Heart left ventricle (tissue), 16 donors: ENCODE measurements at places on chromosomes 16 and 17. TPM values are rescaled to one million over a fixed set of nuclear protein-coding genes. Genes with fewer than 3 reads are reported as not detected.

MBTD1 gene
- 3.4 TPM for total RNA-seq

NUBP1 gene
- 50.9 TPM for total RNA-seq

TMEM114 gene
- total RNA-seq: not detected

KRTAP16-1 gene
- total RNA-seq: not detected

SEZ6L2 gene
- 0.16 TPM for total RNA-seq

PABPN1L gene
- total RNA-seq: not detected

DNA sequence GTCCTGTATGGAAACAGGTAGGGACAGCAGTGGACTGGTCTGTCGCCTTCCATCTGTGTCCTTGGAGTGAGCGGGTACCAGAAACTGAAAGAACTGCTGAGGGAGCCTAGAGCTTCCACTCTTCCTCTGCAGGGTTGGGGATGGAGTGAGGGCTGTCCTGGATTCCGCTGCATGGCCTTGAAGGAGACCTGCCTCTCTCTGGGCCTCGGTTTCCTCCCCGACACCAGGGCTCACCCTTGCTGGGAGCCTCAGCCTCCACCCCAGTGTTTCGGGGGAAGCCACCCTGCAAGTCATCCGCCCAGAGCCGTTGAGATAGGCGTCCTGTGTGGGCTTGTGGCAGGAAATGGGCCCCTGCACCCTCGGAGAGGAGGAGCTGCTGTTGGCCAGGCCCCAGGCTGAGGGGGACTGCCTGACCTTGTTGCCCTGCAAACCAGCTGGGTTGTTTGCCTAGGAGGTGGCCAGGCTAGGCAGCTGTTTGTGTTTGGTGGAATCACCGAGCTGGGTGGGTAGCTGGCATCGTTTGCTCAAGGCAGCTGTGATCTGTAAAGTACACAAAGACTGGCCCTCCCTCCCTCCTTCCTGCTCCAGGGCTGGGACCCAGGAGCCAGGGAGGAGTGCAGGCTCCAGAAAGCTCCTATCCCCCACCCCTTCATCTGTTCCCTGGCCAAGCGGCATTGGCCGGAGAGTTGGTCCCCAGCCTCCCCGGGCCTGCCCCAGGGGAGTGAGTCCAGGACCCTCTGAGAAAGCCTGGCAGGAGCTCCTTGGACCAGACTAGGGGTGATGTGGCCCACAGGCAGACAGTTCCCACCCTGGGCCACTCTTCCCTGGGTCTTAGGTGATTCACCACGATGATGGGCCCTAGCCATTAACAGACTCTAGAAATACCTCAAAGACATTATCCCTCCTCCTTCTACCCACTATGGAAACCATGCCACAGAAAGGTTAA, 1.3 kb downstream of the RAB37 start:
- no peaks in the 10 kb centered on the region for H3K36me3 ChIP-seq
- H3K4me3 ChIP-seq: peak overlapping the region; percentile 59

GRCh38 chr16:15990902-15991301, 41.5 kb downstream of the ABCC1 start:
- H3K27me3 ChIP-seq: no peaks in the 10 kb centered on the region
- no peak overlapping the region for H3K4me3 ChIP-seq
- H3K36me3 ChIP-seq: no peaks in the 10 kb centered on the region
- H3K27ac ChIP-seq: no peak overlapping the region
- DNase-seq: no peak
- peaks cover 22% of the 10 kb centered on the region for H3K4me1 ChIP-seq

DNA sequence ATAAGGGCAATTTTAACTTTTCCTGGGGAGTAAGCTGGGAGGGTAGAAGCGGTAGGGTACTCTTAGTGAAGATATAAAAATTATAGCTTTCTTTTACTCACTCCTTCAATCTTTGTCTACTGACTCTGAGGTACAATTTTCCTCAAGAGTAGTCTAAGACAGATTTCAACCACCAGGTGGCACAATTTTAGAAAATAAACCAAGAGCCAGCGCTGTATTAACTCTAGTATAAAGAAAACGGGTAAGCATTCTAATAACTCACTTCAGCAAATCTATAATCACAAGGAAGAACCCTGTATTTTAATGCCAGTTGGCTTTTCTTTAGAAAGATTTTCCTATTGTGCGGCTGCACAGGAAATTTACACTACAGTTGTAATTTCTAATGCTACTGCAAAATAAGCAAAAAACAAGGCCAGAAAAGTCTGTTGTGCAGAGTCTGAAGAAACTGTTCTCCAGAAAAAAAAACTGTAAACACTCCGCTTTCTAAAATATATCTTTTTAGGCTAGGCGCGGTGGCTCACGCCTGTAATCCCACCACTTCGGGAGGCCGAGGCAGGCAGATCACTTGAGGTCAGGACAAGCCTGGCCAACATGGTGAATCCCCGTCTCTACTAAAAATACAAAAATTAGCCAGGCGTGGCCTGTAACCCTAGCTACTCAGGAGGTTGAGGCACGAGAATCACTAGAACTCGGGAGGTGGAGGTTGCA, 1.9 kb downstream of the CMC2 start:
- no peak for DNase-seq
- peak overlapping the region; percentile 99 for H3K27ac ChIP-seq
- peak overlapping the region; percentile 98 for H3K4me3 ChIP-seq
- peaks cover 38% of the 10 kb centered on the region for H3K4me1 ChIP-seq

GRCh38 chr16:57669476-57670162, 1.5 kb downstream of the ADGRG3 start:
- DNase-seq: no peak
- H3K4me3 ChIP-seq: no peak overlapping the region
- H3K27me3 ChIP-seq: peaks cover 4% of the 10 kb centered on the region
- H3K4me1 ChIP-seq: peaks cover 17% of the 10 kb centered on the region
- no peak overlapping the region for H3K27ac ChIP-seq

GRCh38 chr17:53141731-53142130, 681.0 kb upstream of the KIF2B start:
- no peaks in the 10 kb centered on the region for H3K4me1 ChIP-seq
- H3K36me3 ChIP-seq: no peaks in the 10 kb centered on the region
- H3K27ac ChIP-seq: no peak overlapping the region
- no peak overlapping the region for H3K4me3 ChIP-seq
- no peaks in the 10 kb centered on the region for H3K27me3 ChIP-seq

DNA sequence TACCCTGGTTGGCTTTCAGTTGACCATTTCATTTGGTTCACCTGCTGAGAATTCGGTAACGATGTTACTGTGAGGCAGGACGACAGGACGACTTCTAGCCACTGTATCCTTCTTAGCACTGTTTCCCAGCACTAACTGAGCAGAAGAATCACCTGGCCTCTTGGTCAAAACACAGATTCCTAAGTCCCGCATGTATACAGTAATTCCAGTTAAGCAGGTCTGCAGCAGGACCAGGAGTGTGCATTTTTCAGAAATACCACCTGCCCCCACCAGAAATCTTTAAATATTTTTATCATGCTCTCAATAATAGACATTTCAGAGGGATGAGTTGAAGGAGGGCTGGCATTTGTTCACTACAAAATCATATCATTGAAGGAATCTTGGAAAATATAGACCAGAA, 22.6 kb downstream of the RSL1D1 start:
- peaks cover 3% of the 10 kb centered on the region for H3K4me1 ChIP-seq
- no peaks in the 10 kb centered on the region for H3K27me3 ChIP-seq
- H3K36me3 ChIP-seq: no peaks in the 10 kb centered on the region
- H3K27ac ChIP-seq: no peak overlapping the region

DNA sequence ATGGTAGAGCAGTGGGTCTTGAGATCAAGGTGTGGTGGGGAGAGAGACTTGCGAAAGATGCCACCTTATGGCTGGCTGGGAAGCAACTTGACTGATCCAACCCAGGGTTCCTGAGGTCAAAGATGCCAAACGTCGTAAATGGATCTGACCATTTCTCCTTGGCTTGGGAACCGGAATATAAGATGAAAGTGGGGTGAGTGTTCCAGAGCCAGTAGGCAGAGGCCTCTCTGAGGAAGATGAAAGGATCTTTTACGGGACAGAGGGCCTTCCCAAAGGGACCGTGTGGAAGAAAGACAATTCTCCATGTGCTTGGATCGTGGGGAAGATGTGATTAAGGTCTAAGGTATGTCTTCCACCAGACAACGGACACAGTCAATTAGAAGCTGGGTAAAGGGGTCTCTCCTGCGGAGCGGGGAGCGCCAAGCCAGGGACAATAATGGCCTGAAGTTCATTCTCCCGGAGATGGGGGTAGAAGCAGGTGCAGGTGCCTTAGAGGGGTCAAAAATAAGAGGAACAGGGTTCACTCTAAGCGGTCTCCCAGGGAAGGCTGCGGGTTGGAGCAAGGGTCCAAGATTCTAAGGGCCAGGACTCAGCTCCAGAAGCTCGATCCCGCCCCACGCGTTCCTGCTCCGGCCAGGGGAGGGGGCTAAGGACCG, 800 bp downstream of the FXR2 start:
- peak overlapping the region; percentile 85 for H3K4me3 ChIP-seq
- H3K4me1 ChIP-seq: peaks cover 51% of the 10 kb centered on the region
- peaks cover 16% of the 10 kb centered on the region for H3K36me3 ChIP-seq
- H3K27me3 ChIP-seq: no peaks in the 10 kb centered on the region
- peak overlapping the region; percentile 87 for H3K27ac ChIP-seq
- DNase-seq: no peak

- no peaks in the 10 kb centered on the region for H3K4me1 ChIP-seq
- no peaks in the 10 kb centered on the region for H3K27me3 ChIP-seq
- no peak overlapping the region for H3K27ac ChIP-seq
- H3K36me3 ChIP-seq: no peaks in the 10 kb centered on the region
Measured at GRCh38 chr16:51825779-51826178, 674.7 kb upstream of the SALL1 start.

GRCh38 chr17:42989726-42990652, 8.2 kb upstream of the RPL27 start:
- peaks cover 99% of the 10 kb centered on the region for H3K36me3 ChIP-seq
- H3K4me1 ChIP-seq: no peaks in the 10 kb centered on the region
- no peak for DNase-seq
- H3K4me3 ChIP-seq: no peak overlapping the region
- no peak overlapping the region for H3K27ac ChIP-seq

DNA sequence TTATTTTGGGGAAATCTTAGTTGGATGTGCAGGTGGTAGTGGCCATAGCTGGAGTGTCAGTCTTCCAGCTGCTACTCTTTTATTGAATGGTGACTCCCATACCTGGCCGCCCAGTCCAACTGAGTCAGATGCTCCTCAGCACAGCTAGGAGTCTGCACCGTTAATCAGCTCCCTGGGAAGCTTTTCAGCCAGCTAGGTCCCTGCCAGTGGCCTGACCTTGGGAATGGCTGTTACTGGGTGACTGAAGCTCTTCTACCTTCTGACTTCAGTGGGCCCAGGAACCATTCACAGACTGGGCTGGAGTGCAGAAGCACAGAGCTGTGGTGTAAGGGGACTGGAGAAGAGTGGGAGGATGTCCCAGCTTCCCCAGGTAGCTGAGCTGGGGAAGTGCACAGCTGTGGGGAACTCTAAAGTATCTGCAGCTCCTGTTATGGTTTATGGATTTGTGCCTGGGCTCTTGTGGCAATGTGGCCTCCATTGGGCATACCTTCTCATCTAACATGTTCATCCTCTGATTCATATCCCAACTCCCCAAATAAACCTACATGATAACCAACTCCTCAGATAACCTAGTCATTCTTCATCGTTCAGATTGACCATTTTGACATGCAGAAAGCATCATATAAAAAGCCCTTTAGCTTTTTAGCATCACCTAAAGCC, 14.0 kb downstream of the ALKBH5 start:
- DNase-seq: no peak
- no peaks in the 10 kb centered on the region for H3K27me3 ChIP-seq
- peaks cover 44% of the 10 kb centered on the region for H3K36me3 ChIP-seq
- H3K4me3 ChIP-seq: no peak overlapping the region
- peaks cover 41% of the 10 kb centered on the region for H3K4me1 ChIP-seq

- H3K27me3 ChIP-seq: peaks cover 5% of the 10 kb centered on the region
- no peaks in the 10 kb centered on the region for H3K36me3 ChIP-seq
- H3K4me1 ChIP-seq: peaks cover 27% of the 10 kb centered on the region
Measured at GRCh38 chr17:80970762-80971703, 20.6 kb upstream of the CHMP6 start.

DNA sequence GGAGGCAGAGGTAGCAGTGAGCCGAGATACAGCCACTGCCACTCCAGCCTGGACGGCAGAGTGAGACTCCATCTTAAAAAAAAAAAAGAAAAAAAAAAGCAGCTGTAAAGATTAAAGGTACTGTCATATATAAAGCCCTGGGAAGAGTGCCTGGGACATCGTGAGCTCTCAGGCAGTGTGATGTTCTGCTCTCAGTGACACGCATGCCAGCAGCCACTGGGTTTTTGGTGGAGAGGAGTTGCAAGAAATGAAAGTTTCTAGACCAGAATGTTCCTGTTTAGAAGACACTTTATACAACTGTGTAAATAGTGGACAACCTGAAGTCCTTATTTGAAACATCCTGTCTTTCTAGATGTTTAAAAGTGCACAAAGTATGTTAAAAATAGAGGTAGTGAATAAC, 213.2 kb downstream of the IRF8 start:
- no peaks in the 10 kb centered on the region for H3K27me3 ChIP-seq
- no peaks in the 10 kb centered on the region for H3K4me1 ChIP-seq
- no peak overlapping the region for H3K27ac ChIP-seq
- H3K4me3 ChIP-seq: no peak overlapping the region
- no peaks in the 10 kb centered on the region for H3K36me3 ChIP-seq

DNA sequence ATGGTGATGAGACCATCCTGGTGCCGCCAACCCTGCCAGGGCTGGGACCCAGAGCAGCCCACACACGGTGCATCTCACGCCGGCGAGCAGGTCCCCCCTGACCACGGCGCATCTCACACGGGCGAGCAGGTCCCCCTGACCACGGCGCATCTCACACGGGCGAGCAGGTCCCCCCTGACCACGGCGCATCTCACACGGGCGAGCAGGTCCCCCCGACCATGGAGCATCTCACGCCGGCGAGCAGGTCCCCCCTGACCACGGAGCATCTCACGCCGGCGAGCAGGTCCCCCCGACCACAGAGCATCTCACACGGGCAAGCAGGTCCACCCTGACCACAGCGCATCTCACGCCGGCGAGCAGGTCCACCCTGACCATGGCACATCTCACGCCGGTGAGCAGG, 59.2 kb downstream of the MRM3 start:
- no peak overlapping the region for H3K27ac ChIP-seq
- peaks cover 3% of the 10 kb centered on the region for H3K4me1 ChIP-seq
- H3K36me3 ChIP-seq: no peaks in the 10 kb centered on the region
- H3K27me3 ChIP-seq: no peaks in the 10 kb centered on the region

DNA sequence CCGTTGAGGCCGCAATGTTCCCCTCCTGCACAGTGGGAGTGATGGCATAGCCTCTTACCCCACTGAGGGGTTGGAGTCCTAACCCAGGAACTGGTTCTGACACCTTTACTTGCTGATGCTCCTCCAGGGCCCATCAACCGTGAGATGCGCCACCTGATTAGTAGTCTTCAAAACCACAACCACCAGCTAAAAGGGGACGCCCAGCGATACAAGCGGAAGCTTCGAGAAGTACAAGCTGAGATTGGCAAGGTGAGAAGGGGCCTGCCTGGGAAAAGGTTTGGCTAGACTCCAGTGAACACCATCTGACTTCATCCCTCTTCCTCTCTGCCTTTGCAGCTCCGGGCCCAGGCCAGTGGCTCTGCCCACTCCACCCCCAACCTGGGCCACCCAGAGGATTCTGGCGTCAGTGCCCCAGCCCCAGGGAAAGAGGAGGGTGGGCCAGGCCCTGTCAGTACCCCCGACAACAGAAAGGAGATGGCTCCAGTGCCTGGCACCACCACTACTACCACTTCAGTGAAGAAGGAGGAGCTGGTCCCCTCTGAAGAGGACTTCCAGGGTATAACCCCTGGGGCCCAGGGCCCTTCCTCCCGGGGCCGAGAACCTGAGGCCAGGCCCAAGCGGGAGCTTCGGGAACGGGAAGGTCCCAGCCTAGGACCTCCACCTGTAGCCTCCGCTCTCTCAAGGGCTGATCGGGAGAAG, 5.8 kb downstream of the RNF40 start:
- peaks cover 41% of the 10 kb centered on the region for H3K36me3 ChIP-seq
- peaks cover 16% of the 10 kb centered on the region for H3K4me1 ChIP-seq
- no peak overlapping the region for H3K4me3 ChIP-seq
